ENCODE measurements at places on chromosomes 5 and 9. TPM values are rescaled to one million over a fixed set of nuclear protein-coding genes. Genes with fewer than 3 reads are reported as not detected.

DNA sequence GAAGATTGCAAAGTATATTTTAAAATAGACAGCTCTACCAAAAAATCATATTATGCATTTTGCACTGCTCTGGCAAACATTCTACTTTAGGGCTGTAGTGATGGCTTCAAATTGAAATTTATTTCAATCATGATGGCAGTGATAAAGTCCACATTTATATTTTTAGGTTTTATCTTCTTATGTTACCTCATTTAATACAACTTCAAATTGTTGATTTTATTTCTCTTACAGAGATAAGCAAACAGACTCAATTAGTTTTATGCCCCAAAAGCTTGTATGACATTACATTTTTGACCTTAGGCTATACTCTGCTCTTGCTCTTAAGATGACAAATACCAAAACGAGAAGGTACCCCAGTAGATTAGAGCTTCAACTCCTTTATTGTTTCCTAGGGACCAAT is 87.4 kb downstream of the CYLC2 start:
- no peak for DNase-seq

DNA sequence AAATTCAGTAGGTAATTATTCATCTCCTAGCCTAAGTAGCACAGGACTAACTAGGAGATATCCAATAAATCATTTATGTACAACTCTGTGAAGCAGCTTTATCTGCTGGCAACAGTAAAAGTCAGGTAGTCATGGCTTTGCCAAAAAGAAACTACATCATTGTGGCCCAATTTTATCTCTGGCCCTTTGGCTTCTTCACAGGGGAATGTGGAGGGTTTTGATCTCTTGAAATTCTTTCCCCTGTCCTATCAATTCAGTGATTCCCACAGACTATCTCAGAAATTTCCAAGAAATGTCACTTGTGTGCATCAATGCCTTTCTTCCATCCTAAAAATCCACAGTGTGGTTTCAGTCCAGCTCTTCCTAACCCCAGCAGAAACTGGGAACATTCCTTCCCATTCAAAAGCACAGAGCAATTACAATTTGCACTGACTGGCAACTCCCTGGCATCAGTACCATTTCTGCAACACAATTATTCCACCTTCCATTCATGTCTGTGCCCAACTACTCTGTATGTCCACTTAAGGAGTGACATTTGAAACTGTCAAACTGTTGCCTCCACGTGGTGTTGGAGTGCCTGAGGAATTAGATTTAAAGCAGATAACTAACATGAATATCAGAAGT is 6.6 kb downstream of the CDC14B start:
- DNase-seq, result no peak

- DNase-seq, result no peak
These were observed 6.4 kb upstream of the P4HA2 start for GRCh38 chr5:132233811-132234683.

- DNase-seq, result no peak
These were observed 1.1 kb upstream of the ARHGEF39 start for GRCh38 chr9:35666045-35666444.

GRCh38 chr9:122263699-122264349 is 816 bp downstream of the RBM18 start:
- no peak for DNase-seq

GRCh38 chr5:40904205-40904993 is 4.9 kb upstream of the C7 start:
- no peak for DNase-seq

Gene DHFR
- 63.2 TPM for total RNA-seq

Gene CXXC5
- total RNA-seq, result 56.4 TPM

GRCh38 chr9:127290561-127291065 is 26.0 kb downstream of the GARNL3 start:
- no peak for DNase-seq

DNA sequence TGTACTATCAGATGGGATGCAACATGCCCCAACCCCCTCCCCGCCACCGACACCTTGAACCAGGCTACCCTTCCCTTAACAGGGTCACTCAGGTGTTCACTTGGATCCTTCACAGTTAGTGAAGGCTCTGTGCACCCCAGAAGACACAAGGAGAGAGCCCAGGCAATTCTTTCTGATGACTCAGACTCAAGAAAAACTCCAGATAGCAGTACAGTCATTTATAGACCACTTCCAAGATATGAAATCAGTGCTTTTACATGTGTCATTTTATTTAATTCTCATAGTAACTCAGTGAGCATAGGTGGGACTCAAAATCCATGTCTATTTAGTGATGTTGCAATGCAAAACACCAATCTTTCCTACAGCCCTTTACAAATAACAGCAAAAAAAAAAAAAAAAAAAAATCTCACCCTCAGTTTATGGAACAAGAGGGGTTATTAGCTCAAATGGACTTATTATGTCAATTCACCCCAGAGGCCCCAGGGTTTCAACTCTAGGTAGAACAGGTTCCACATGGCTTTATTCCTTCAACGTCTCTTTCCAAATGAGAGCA is 71.9 kb downstream of the FOXD1 start:
- DNase-seq, result no peak

DNA sequence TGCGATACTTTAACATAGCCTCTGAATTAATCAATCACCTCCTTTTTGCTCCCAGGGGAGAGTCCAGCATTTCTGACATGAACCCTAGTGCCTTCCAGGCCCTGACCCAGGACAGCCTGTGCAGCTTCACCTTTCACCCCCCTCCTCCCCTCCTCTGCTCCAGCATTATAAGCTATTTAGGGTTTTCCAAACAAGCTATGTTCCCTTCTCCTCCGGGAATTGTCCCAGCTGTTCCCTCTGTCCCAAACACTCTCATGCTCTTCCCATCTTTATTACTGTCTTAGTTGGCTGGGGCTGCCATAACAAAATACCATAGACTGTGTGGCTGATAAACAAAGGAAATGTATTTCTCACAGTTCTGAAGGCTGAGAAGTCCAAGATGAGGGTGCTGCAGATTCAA is 161.5 kb downstream of the EBF1 start:
- no peak for DNase-seq

Gene SOX30
- 0.23 TPM for total RNA-seq

DNA sequence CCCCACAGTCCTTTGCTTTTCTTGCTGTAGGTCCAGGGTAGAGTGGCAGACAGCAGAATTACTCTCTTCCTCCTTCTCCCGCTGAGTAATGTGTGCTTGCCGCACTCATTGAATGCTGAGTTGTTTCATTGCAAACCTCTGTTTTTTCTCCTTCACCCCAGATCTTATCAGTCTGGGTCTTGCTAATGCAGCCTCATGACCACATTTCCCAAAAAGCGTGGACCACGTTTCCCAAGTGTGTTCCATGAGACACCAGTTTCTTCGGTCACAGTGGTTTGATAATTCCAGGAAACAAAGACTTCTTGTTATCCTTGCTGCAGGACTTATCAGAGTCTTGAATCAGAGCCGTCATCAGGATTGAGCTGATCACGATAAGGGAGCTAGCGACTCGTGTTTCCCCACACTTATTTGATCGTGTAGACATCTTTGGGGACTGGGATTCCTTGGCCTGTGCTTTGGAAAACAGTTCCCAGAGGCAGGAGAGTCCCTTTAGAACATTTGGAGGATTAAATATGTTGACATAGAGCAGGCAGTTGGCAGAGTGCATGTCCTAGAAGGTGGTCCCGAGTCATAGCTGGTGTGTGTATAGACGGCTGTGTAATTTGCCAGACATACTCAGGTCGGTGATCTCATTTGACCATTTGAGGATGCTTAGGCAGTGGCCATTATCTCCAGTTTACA is 4.4 kb downstream of the LRRC8A start:
- DNase-seq, result no peak

GRCh38 chr5:132662925-132663770 is 5.2 kb downstream of the IL13 start:
- DNase-seq, result no peak

Gene GABRA6
- not detected for total RNA-seq

DNA sequence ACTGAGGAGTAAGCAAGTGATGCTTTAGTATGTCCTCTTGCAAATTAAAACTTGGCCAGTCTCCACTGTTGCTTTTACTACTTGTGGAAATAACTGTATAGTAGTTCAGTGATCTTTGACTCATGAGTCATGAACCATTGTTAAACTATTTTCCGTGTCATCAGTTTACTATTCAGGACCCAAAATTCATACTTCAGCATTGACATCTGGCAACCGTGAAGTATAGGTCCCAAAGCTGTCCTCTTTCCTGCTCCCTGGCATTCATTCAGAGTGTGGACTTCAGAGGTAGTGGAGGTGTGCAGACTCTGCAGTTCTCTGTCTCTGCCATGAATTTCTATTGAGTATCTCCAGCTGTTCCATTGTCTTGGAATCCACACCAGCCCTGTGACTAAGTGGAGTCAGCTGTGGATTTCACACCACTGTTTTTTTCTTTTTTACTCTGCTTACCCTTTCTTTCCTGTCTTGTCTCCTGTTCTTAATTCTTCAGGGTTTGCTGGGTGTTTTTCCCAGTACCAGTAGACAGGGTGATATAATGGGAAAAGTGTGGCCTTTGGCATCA is 7.5 kb downstream of the TDRD7 start:
- DNase-seq, result no peak

DNA sequence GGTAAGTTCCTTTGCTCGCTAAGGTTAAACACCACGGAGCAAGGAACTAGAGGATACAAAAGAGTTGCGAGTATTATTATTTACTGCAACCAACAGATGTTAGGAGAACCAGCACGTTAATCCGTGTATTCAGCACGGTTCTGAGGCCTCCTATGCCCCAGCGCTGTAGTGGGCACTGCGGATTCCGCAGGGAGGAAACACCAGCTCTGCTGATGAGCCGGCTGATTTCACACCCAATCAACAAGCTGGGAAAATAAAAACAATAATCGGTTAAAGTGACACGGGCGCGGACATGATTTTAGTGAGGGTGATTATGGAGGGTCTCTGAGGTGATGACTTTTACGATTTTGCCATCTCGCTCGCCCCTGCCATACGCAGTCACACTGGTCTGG is 702 bp upstream of the PRELID2 start:
- DNase-seq, result no peak

GRCh38 chr5:149413477-149414210 is 34.6 kb upstream of the IL17B start:
- no peak for DNase-seq

DNA sequence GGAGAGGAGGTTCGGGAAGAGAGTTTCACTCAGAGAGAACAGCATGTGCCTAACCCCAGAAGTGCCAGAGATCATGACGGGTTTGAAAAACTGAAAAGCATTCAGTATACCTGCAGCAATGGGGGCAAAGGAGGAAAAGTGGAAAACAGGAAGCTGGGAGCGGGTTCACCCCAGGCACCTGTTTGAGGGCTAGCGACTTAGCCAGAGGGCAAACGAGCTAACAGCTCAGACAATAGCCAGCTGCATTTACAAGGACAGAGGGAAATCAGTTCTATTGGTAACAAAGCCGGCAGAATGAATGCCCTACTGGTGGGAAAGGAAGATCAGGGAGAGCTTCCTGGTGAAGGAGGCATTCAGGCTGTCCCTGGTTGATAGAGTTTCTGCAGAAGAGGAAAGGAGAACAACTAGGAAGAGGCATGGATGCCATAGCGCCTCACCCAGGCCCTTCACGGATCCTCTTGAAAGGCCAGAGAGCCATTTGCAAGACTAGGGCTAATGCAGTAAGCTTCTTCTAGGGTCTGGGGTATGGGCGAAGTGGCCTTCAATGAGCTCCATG is 141.7 kb upstream of the ADRA1B start:
- no peak for DNase-seq

DNA sequence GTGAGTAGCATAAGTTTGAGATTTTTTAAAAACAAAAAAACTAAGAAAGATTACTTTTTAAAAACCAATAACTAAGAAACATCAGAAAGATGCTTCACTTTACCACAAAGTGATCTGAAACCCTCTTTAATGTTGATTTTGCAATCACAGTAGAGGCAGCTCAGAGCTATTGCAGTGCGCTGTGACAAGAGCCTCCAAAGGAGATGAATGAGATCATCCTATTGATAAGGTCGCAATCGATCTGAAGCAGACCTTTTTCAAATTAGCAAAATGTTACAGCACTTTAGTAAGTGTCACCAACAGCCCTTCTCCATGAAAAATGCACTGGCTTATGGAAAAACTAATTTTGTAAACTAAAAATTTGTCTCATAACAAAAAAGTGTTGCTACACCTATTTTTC is 284.6 kb upstream of the EFNA5 start:
- DNase-seq, result no peak

GRCh38 chr5:13027874-13028273 is 916.6 kb downstream of the DNAH5 start:
- no peak for DNase-seq

Gene LCN15
- total RNA-seq, result not detected

Gene GZMA
- not detected for total RNA-seq

GRCh38 chr5:108989761-108990392 is 242.2 kb downstream of the FER start:
- DNase-seq, result no peak

- DNase-seq, result no peak
These were observed 2.0 kb downstream of the GADD45G start for GRCh38 chr9:89606624-89607311.

DNA sequence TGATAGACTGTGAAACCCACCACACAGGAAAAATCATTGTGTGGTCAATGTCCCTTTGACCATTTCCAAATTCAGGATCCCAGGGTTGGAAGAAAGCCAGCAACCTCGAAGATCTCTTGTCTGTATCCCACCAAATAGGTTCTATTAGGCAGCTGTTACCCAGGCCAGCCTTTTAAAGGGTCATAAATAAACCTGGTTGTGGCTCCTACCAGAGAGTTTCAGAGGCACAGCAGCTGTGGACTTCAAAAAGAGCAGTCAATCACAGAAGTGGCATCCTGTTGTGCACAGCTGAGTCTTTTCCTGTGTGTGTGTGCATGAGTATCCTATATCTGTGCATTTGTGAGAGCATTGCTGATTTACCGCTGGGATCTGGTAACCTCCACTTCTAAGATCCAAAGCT is 23.7 kb upstream of the OR2S2 start:
- no peak for DNase-seq

DNA sequence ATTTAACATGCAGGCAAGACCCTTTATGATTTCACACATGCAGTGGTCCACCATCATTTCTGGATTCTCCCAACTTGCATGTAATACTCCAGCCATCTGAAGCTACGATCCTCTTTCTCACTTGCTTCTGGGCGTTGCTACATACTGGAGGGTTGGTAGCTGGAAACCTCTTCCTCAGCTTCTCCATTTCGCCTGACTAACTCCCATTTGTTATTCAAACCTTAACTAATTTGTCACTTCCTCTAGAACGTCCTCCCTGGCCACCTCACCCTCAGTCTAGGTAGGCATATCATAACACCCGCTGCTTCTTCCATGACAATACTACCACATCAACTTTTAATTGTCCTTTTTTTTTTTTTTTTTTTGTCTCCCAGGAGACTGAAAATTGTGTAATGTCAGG is 72.6 kb upstream of the EQTN start:
- no peak for DNase-seq

Gene PRLR
- 0.35 TPM for total RNA-seq

Gene PIP5KL1
- 0.87 TPM for total RNA-seq

Data from epithelial cell of proximal tubule (primary cell).